ENCODE measurements at places on chromosomes 3 and 15.

- DNase-seq = no peak
Observed at GRCh38 chr3:39780352-39780751, 29.1 kb upstream of the MYRIP start.

- DNase-seq = no peak
Observed at GRCh38 chr3:152672320-152672649, 162.6 kb upstream of the P2RY1 start.

DNA sequence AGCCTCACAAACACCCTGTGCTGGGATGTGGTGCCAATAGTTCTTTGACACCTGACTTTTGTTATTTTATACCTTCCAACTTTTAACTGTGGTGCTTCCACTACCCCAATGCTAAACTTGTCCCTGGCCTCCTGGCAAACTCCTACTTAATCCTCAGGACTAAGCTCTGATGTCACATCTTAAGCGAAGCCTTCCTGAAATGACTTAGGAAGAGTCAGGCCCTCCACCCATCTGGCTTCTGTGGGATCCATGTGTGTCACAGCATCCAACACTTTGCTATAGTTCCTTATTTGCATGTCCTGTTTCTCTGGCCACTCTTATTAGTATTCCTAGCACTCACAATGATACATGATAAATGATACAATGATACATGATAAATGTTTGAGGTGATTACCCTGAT lies 133.2 kb downstream of the FILIP1L start:
- DNase-seq = no peak

- no peak for DNase-seq
Observed at GRCh38 chr3:113057117-113057516, 66.3 kb downstream of the GTPBP8 start.

- DNase-seq = no peak
Observed at GRCh38 chr15:90287101-90287500, 21.6 kb downstream of the NGRN start.

DNA sequence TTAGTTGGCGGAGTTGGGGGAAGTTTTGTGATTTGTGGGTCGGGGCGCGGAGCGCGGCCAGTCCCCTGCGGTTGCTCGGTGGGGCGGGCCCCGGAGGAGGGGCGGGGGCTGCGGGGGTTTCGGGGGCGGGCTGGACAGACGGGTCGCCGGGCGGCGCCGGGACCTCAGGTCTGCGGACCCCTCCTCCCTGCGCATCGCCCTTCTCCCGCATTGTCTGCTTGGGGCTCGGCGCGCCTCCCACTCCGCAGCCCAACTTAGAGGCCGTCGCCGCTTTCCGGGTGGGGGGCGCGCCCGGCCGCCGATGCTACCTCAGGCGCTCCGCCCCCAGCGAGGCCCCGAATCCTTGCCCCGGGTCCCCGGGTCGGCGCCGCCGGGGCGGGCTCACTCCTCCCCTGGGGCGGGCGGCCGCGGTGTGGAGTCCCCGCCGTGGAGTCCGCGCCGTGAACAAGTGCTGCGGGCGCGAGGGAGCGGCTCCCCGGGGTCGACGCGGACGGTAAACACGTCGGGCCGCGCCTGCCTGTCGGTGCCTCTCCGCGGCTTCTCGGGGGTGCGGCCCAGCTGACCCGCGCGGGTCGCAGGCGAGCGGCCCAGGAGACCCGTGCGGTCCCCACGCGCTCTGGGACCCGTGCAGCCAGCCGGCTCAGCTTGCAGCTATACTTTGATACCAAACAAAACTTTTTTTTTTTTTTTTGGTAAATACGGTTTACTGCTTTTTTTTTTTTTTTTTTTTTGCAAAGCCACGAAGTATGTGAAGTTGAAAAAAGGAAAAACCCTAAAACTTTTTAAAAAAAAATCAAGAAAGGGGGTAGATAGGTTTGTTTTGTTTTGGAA lies 624 bp downstream of the AKAP13 start:
- no peak for DNase-seq

DNA sequence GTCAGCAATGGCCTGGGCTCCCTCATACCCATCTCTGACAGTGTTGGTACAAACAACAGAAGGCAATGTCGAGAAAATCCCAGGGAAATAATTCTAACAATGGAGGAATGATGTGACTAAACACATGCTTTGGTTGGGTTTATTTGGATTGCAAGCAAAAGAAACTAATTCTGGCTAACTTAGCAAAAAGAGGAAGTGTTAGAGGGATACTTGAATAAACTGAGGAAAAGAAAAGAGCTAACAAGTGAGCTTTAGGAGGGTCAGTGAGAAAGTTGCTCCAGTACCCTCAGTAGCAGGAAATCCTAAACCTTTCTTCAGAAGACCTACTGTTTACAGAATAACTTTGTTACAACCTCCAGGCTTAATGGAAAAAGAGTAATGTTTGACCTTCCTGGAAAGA lies 264.6 kb upstream of the WNT5A start:
- no peak for DNase-seq

Data from LHCN-M2 (cell line).